Karpas-422 (cell line): ENCODE measurements at places on chromosomes 3 and 15. TPM values are rescaled to one million over a fixed set of nuclear protein-coding genes. Genes with fewer than 3 reads are reported as not detected.
A peak's percentile ranks its signal among the peaks of the same experiment; 100 is the strongest.

DNA sequence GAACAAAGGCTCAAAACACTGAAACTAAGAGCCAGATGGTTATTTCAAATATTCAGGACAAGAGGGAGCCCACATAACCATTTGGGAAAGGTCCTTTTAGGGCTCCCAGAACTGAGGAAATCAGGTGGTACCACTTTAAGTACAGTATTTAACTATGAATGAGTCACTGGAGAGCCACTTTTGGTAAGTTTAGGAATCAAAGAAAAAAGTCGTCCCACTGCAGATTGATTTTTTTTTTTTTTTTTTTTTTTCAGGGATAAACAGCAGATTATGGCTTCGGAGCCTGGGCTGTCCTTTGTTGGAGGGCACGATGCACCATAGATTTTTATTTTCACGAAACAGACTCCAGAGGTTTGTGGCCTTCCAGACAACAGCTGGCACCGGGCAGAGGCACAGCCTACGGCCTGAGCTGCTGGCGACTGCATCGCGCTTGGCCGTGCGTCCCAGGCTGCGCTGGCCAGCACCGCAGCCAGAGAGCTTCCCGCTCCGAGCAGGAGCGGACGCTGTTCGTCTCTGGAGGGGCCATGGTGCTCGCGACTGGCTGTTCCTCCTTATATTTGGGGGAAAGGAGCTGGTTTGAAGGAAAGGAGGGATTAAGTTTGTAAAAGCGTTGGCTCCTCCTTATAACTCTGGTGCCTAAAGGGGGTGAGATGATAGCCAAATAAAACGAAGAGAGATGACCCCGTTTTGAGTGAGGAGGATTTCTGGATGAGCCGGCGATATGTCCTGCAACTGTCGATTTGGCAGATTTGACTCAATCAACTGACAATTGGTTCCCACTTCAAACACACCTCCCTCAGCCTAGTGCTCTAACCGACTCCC lies 152.9 kb upstream of the GOLIM4 start:
- DNase-seq = no peak

GRCh38 chr3:14378415-14378814 lies 24.0 kb upstream of the SLC6A6 start:
- no peak for DNase-seq

- no peak for DNase-seq
Measured at GRCh38 chr3:77414881-77415280, 375.0 kb downstream of the ROBO2 start.

GRCh38 chr3:39869890-39870289 lies 60.5 kb downstream of the MYRIP start:
- DNase-seq = no peak

DNA sequence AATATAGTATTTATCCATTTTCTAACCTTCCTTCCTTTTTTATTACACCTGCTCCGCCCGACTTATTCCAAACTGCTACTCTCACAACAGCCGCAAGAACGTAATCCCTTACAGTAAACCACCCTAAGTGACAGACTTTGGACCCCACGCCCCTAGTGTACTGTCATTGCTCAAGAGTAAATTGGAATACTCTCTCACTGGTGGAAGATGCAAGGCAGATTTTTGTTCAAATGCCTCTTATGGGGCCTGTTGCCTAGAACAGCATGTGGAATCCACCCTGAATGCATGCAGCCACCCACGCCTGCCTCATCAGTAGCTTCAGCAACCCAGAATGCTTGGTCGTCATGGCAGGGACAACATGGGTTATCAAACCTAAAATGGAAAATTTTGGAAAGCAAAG lies 226.2 kb upstream of the ST8SIA2 start:
- no peak for DNase-seq

DNA sequence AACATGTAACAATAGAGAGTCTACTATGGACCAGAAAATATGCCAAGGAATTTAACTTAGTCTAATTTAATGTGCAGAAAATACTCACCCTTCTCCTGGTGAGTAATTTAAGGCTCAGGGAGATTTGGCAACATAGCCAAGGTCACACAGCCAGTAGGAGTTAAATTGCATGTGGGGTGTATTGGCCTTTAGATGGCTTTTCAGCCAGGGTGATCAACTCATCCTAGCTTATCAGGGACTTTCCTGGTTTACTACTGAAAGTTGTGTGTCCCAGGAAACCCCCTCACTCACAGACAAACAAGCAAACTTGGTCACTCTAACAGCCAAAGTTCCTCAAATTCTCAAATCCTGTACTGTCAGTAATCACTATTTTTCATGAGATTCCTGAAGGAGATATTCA lies 2.6 kb upstream of the SLC9A9 start:
- DNase-seq = no peak

DNA sequence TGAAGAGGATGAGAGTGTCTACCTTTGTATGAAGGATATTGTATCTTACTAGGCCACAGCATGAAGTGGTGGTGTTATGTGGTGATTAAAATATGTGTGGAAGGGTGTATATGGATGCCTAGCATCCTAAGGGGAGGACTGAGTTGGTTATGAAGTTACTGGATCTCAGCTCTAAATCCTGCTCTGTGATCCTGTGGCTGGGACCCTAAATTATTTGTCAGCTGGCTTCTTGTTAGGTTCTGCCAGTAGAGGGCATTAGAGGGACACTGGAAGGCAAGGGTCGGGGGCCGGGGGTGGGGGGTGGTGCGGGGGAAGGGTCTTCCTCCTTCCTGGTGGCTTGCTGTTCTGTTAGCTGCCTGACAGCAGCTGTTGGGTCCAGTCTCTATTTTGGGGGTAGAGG lies 34.9 kb downstream of the MORF4L1 start:
- DNase-seq = peak; percentile 62

DNA sequence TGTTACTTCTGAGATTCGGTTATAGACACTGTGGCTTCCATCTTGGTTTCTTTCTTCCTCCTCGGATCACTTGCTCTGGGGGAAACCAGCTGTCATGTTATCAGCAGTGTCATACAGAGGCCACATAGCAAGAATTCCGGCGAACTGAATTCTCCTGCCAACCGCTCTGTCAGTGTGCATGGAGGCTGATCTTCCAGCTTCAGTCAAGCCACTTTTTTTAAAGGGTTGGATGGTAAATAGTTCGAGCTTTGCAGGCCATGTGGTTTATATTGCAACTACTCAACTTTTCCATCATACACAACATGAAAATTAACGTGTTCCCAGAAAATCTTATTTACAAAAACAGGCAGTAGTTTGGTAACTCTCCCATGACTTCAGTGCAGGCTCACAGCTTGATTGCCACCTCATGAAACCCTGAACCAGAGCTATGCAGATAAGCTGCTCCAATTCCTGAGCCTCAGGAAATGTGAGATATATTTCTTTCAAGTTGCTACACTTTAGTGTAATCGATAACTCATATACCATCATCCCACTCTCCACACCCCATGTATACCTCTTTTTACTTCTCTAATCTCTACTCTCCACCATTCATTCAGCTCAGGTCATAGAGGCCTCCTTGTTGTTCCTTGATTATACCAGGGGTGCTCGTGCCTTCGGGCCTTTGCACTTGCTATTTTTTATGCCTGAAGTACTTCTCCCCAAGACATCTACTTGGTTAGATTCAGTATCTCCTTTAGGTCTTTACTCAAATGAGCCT lies 7.2 kb downstream of the RPL22L1 start:
- peak; percentile 20 for DNase-seq

GRCh38 chr3:155809181-155809580 lies 3.1 kb upstream of the C3orf33 start:
- DNase-seq = no peak

DNA sequence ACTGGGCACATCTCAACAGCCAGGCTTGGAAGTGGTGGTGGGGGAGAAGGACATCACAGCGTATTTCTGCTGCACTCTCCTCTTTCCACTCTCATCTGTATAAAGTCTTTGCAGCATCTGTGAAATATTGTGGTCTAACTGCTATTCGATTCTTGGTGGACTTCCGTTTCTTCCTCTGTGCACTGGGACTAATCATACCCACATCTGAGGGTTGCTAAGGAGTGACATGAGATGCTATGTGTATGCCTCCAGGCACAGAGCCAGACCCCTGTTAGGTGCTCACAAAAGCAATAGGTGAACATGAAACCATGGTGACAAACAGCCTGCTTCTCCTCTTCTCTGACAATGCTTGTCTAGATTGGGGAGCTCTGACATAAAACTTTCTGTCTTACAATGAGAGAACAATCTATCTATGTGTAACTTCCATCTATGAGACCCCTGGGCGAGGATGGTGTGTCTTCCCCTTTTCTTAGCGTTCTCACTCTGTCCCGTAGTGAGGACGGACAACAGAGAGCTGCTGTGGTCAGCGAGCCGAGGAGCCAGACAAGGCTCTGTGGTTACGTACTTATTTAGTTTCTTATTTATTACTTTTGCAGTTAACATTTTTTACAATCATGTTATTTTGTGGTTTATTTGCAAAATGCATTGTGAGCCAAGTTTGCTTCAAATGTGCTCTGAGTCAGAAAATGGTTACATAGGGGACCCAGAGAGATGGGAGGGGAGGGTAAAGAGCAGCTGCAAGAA lies 196.7 kb upstream of the TPRG1 start:
- DNase-seq = no peak

- no peak for DNase-seq
Measured at GRCh38 chr3:24595796-24596195, 101.1 kb upstream of the THRB start.

DNA sequence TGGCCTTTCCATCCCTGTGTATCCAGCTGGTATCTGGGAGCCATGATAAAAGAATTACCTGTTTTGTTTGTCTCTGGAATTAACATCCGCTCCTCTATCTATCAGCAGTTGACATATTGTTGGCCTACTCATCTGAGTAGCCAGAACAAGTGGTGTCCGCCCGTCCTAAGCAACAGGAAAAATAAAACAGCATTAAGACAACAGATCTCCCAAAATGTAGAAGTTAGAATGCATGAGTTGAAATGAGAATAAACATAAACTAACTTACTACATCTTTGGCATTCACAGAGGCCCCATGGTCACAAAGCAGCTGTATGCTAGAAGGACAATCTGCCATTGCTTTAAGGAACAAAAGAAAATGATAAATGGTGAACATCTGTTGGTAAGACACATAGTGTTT lies 75.9 kb downstream of the UACA start:
- no peak for DNase-seq

AHSG gene
- total RNA-seq = not detected in 2 replicates

- DNase-seq = no peak
Measured at GRCh38 chr3:126547721-126548120, 11.0 kb downstream of the C3orf22 start.

DNA sequence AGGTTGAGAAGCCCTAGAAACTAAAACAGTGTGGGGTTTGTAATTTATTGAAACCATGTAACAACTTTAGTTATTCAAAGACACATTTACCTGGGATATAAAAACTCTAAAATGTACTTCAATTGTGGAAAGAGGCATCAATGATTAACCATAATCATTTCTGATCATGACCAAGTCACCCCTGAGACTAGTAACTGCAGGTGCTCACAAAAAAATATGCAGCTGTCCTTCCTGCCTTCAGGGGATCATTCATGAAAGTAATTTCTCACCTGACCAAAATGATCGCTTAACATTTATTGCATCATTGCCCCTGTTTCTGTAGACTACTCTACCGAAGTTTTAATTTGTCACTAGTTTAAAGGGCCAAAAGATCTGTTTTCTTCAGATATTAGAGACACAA lies 9.0 kb downstream of the ACP3 start:
- DNase-seq = no peak

RPP25 gene
- 4.1 and 8.1 TPM in 2 replicates for total RNA-seq

CHRM5 gene
- not detected in 2 replicates for total RNA-seq

DNA sequence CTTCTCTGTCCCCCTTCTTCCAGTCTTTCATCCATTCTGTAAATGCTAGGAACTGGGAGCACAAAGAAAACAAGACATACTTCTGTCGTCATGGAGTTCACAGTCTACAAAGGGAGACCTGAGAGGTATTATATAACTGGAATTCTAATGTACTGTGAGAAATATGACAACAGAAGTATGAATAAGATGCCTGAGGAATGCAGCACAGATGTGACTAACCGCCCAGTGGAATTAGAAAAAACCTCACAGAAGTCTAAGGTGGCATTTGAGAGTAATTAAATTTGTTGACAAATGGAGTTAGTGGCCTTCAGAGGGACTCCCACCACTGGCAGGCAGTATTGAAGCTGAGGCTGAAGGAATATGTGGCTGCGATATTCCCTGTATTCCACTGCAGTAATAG lies 168.5 kb upstream of the FAM3D start:
- DNase-seq = no peak

IFT122 gene
- 4.7 and 6.6 TPM in 2 replicates for total RNA-seq

DNA sequence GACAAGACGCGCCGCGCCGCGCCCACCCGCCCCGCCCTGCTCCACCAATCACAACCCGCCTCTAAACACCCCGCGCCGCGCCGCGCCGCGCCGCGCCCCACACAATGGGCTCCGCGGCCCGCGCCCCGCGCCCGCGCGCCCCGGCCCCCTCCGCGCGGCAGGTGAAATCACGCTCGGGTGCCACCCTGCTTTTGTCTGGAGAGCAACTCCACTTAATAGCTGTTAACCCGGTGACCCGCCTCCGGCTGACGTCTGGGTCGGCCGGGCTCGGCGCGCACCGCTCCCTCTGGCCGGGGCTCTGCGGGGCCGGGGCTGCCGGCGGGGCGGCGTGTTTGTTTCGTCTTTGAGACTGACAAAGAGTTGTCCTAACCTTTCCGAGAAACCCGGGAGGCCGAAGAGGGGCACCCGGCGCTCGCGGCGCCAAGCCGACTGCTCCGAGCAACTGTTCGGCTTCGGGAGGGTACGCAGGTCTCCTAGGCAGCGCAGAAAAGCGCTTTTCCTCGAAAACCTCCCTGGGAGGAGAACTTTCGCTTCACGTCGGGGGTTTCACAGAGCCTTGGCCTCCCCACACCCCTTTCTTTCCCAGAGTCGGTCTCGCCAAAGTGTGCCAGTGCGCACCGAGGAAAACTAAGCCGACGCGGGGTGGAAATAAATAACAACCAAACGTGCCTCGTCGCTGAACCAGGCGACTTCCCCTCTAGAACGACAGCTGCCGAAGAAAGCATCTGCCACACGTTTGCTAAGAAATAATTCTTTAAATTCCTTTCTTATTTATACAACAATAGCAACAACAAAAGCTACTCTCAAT lies 518.4 kb downstream of the FOXP1 start:
- DNase-seq = peak; percentile 75

DNA sequence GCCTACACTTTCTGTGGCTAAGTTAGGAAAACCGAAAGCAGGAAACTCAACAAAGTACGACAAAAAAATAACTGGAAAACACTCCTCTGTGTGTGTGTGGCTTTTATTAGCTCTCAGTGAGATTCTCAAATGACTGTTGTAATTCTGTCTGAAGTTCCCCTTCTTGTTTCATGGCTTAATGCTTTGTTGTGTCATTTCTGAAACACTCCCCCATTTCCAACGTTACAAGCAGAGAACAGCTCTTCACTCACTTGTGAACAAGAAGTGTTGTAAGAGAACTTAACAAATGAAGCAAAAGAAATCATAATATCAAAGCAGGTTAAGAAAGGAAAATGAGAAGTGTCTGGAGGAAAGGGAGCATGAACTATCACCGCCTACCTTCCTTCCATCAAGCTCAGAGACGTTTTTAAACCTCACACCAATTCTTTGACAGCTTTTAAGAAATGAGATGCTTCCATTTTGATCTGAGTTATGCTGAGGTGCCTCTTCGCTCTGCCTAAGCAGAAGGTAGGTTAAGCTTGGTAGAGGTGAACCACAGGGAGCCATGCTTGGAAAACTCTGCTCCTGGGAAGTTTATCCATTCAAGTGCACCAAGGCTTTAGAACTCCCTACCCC lies 12.4 kb upstream of the SEC62 start:
- peak; percentile 67 for DNase-seq

TSEN2 gene
- 19.3 and 28.4 TPM in 2 replicates for total RNA-seq
